Naive thymus-derived CD4-positive, alpha-beta T cell (primary cell): ENCODE measurements at places on chromosomes 16 and 17. TPM values are rescaled to one million over a fixed set of nuclear protein-coding genes. Genes with fewer than 3 reads are reported as not detected.

SLC38A8 gene
- total RNA-seq = not detected

MYL4 gene
- total RNA-seq = not detected

DNA sequence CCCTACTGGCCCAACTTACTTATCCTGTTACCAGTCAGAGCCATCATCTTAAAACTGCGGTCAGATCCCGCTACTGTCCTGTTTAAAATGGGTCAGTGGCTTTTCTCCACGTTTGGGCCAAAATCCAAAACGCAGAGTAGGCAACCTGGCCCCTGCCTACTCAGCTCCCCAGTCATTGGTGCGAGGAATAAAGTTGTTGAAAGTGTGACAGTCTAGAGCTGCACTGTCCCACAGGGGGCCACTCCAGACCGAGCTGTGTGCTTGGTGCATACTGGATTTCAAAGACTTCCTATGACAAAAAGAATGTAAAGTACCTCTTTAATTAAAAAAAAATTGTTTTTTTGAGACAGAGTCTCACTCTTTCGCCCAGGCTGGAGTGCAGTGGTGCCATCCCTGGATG is 21.2 kb upstream of the LYRM9 start:
- no peak for DNase-seq

DNA sequence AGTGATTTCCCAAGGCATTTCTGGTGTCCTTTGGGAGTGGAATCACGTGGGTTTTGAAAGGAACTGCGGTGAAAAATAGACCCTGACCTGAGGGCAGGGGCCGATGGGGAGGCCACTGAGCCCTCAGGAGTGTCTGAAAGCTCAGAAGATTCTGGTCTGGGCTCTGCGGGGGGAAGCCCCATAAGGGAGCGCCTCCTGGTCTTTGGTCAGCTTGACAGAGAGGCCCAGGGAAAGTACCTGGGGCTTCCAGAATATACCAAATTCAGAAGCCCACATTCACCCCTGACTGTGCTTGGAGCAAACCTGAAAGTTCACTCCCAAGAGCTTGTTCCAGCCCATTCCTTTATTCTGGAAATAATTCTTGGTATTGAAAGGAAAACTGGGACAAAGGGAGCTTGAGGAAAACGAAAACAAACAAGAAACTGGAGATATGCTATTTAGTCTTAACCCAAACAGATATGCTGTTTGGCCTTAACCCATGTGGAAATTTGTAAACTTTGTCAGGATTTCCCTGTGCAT is 23.2 kb upstream of the NAGLU start:
- DNase-seq = no peak

GRCh38 chr17:37802061-37802595 is 57.3 kb upstream of the HNF1B start:
- no peak for DNase-seq

DNA sequence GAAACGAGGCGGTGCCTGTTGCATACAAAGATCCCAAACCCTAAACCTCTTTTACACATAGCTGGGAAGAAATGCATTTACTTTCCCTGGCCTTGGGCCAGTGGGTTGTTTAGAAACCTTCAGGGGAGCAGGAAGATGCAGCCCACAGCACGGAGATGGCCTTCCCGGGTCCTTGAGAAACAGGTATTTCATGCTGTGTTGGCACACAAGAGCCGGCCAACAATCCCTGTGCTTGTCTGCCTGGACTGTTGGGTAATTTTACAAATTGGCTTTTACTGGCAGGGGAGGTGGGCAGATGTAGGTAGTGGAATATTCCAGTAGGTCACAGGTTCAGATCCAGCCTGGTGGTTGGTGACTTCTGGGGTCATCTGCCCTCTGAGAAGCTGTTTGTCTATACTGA is 148.0 kb downstream of the FOXL1 start:
- DNase-seq = no peak

GRCh38 chr16:6081320-6081976 is 983.9 kb upstream of the EEF2KMT start:
- DNase-seq = no peak

- DNase-seq = no peak
These were observed 5.7 kb upstream of the FN3K start for GRCh38 chr17:82729479-82730260.
